ENCODE measurements at places on chromosomes 12 and 14.

GRCh38 chr14:98826618-98827017 is 445.4 kb downstream of the BCL11B start:
- DNase-seq, result peak; percentile 35

DNA sequence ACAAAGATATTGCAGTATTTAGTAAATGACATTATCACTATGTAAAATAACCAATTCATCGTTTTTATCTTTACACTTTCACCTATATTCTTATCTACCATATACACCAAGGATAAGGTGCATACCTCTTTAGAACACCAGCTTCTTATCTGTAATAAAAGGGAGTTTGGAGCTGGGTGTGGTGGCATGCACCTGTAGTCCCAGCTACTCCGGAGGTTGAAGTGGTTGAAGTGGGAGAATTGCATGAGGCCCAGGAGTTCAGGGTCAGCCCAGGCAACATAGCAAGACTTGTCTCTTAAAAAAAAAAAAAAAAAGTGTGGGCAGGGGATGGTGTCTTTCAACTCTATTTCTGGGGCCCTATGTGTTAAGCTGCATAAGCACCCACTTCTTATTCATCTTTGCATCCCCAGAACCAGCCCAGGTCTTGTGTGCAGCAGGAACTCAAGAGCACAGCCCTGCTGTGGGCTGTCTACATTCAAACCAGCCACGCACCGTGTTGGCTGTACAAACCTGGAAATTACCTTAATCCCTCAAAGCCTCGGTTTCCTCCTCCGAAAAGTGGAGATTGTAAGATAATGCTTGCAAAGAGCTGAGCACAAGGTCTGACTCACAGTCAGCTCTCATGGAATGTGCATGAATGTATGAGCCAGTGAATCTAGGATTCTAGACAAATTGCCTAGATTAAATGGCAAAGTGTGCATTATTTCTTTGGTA is 256.6 kb upstream of the FOXN3 start:
- DNase-seq, result no peak

DNA sequence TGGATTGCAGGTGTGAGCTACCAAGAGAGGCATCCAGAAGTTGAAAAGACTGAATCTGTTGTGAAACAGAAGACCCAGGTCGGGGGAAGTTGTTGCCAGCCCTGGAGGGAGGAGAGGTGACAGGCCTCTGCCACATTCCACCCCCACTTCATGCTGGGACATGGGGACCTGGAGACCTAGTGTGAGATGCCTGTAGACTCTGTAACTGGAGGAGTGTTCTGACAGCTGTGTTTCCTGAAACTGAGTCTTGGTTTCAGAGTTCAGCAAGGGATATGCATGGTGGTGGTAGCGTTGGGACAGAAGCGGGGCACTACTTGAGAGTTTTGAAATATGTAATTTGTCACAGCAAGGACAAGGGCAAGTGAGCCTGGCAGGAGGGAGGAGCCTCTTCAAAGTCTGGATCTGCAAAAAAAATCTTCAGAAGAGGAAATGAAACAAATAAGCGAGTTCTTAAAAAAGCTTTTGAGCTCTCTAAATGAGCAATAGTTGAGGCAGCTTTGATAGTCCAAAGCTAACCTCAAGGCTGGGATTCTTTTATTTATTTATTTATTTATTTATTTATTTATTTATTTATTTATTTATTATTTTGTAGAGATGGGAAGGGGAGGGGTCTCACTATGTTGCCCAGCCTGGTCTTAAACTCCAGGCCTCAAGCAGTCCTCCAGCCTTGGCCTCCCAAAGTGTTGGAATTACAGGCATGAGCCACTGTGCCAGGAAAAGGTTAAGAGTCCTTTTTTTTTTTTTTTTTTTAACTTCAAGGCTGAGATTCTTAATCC is 58.9 kb upstream of the EEA1 start:
- DNase-seq, result peak; percentile 10

GRCh38 chr14:23562822-23563472 is 4.6 kb downstream of the AP1G2 start:
- peak; percentile 71 for DNase-seq

- no peak for DNase-seq
Observed at GRCh38 chr12:26331960-26332359, 136.6 kb downstream of the SSPN start.

DNA sequence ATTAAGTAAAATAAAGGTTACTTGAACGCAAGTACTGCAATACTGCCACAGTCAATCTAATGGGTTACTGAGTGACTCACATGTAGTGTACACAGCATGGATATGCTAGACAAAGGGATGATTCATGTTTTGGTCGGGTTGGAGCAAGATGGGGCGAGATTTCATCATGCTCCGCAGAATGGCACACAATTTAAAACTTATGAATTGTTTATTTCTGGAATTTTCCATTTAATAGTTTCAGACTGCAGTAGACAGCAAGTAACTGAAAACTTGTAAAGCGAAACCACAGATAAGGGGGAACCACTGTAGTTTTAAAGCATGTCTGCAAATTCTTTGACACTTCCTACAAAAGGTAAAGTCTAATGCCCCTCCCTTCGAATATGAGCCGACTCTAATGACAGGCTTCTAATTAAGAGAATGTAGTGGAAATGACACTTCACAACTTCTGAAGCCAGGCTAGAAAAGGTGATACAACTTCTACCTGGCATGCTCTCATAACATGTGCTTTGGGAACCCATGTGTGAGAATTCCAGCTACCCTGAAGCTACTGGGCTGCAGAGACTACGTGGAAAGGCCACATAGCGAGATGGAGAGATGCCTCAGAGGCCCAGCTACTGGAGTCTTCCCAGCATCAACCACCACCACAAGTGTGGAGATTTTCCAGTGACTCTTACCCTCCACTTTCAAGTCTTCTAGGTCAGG is 13.9 kb upstream of the TCP11L2 start:
- no peak for DNase-seq

DNA sequence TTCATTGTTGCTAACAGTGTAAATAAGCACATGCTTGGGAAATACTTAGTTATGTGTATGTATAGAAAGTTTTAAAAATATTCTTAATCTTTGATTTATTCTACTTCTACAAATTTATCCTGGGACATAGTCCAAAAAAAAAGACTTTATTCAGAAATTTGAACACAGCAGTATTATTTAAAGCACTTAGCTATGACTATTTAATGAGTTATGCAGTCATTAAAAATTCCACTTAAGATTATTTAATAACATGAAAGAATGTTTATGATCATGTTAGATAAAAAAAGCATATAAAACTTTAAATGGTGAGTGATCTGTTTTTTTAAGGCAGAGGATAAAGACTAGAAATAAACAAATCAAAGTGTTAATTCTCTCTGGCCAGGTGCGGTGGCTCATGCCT is 78.3 kb downstream of the BAZ1A start:
- no peak for DNase-seq

DNA sequence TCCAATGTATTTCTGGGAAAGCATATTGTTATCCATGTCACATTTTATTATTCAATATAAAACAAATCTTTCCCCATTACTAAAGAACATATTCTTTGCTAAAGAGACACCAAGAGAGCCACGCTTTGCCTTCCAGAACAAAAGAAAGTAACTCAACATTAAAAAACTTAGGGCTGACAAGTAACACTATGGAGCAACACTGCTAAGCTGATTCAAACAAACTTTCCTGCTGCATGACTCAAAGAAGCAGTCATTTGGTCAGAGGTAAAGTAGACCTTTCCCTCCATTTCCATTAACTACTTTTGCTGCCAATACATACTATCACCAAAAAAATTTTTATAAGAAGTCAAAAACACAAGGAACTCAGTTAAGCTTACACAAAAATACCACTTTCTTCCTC is 83.0 kb downstream of the DENND5B start:
- DNase-seq, result no peak

DNA sequence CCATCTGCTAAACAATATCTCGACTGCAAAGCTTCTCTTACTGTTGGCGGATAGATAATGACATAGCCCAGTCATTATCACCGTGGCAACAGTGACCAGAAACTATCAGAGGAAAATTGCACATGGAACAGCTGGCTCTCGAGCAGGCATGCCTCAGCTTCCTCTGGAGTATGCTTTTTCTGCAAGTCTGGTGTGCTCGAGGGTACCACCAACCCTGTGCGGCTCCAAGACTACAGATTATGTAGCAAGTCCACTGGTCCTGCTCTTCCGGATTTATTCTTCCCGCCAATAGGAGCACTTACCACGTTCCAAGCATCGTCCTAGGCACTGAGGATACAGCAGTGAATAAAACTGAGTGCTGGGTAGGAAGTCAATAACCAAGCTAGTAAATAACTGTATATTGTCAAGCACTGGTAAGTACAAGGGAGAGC is 1.4 kb upstream of the GLRX5 start:
- DNase-seq, result peak; percentile 40

GRCh38 chr12:22325218-22325617 is 9.3 kb downstream of the ST8SIA1 start:
- DNase-seq, result no peak

- DNase-seq, result no peak
Observed at GRCh38 chr14:39342768-39343167, 89.5 kb downstream of the FBXO33 start.

- DNase-seq, result no peak
Observed at GRCh38 chr12:20483776-20484175, 115.4 kb downstream of the PDE3A start.

- no peak for DNase-seq
Observed at GRCh38 chr14:106489112-106489881, 962.9 kb downstream of the TMEM121 start.

GRCh38 chr14:101056446-101056845 is 152.9 kb upstream of the RTL1 start:
- DNase-seq, result peak; percentile 32

GRCh38 chr14:101018561-101019290 is 115.2 kb upstream of the RTL1 start:
- DNase-seq, result peak; percentile 1

- DNase-seq, result no peak
Observed at GRCh38 chr12:13376610-13377373, 180.3 kb downstream of the EMP1 start.

GRCh38 chr12:78101113-78101876 is 270.6 kb downstream of the NAV3 start:
- DNase-seq, result no peak

DNA sequence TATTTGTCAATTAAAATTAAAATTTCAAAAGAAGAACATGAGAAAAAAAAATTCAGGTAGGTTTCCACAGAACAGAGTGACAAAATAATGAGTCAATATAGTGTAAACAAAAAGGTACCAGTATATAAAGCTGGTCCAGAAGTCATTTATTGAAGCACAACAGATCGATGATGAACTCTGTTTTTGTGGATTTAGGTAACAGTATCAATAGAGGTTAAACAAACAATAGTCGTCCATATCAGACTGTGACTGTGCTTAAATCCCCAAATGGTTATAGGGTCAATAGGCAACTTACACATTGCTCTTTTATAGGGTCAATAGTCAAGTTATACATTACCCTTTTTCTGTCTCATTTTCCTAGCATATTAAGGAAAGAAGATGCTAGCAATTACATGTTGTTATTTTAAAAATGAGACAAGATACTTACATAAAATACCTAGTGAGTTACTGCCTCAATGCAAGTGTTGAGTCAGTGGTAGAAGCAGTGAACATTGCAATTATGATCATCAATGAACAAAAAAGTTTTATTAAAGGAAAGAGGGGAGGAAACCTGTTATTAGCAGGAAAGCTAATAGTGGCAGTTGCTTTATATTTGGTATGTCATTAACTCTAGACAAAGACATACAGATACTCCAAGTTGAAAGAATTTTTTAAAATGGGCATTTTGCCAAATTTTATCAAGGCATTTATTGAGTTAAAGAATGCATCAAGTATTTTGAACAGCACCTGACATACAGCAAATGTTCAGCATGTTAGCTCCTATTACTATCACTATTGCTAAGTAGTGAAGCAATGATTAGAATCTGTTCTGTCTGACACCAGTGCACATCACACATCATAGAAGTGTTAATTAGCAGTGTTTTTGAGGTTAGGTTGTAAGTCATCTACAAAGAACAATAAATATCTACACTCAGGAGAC is 102.9 kb downstream of the CCER1 start:
- no peak for DNase-seq

DNA sequence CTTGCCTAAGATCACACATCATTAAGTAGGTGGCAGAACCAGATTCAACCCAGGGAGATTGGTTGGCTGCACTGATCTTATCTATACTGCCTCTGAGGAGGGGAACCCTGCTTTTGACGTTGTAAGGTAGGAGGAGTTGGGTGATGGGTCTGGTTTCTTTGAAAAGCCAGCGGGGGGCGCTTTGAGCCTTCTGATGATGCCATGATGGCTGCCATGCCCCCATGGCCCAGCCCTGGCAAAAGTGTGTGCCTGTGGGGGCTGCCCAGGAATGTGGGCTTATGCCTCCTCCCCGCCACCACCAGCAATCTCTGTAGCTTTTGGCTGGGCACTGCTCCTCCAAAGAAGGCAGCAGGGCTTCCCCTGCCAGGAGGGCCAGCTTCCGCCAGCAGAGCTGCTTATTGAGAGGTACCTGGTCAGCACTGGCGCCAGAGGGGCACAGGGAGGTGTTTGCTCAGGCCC is 224.3 kb downstream of the SLC41A2 start:
- peak; percentile 53 for DNase-seq

- peak; percentile 14 for DNase-seq
Observed at GRCh38 chr12:105705765-105706164, 375.3 kb downstream of the C12orf75 start.

- no peak for DNase-seq
Observed at GRCh38 chr14:97414718-97415098, 617.5 kb downstream of the VRK1 start.

DNA sequence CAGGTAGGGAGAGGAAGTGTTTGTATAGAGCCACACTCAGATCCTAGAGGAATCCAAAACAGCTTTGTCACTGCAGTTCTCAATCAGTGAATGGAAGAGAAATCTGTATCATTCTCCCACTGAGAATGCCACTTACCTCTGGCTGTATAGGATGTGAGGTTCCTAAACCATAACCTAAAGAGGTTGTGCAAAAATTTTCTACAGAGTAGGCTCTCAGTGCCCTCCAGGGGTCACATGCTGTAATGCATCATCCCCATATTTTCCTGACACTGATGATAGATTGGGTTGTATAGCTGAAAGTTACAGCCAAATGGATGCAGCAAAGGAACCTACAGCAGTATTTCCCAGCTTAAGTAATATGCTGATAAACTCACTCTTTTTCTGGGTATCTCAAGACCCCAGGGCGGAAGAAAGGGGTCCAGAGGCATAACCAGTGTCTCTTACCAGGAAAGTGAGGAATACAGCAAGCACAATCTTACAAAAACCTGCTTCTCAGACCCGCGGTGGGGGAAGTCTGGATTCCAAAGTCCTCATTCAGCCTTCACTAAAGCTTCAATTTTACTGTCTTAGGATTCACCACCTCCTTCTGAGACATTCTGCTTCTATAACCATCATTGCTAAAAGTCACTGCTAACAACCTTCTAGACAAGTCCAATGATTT is 3.8 kb downstream of the BCDIN3D start:
- DNase-seq, result peak; percentile 65
